ENCODE measurements at places on chromosomes 7 and 10.

- no peak for DNase-seq
Measured at GRCh38 chr7:77407906-77408305, 8.2 kb downstream of the GSAP start.

- DNase-seq = peak; percentile 73
Measured at GRCh38 chr10:104678658-104679057, 37.6 kb downstream of the SORCS3 start.

DNA sequence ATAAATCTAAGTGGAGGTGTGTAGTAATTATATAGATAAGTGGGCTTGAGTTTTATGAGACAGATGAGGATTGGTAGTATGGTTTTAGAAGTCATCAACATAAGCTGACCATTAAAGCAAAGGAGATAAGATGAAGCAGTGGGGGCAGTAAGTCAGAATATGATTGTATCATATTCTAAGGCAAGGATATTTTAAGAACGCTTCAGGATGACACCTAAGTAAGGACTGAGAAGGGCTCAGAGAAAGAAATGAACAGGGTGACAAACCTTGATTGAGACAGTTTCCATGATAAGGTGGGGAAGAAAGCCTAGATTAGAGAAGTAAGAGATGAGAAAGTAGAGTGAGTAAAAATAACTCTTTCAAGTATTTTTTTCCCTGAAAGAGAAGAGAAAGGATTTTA is 567.2 kb downstream of the ATRNL1 start:
- no peak for DNase-seq

GRCh38 chr7:90604383-90604782 is 8.3 kb downstream of the CDK14 start:
- no peak for DNase-seq

GRCh38 chr7:76260171-76260703 is 42.2 kb upstream of the HSPB1 start:
- DNase-seq = no peak

GRCh38 chr10:96746503-96746902 is 26.2 kb upstream of the PIK3AP1 start:
- DNase-seq = no peak

- peak; percentile 35 for DNase-seq
Measured at GRCh38 chr7:117248829-117249228, 74.0 kb downstream of the WNT2 start.

- peak; percentile 65 for DNase-seq
Measured at GRCh38 chr10:125158601-125159485, 1.5 kb downstream of the CTBP2 start.

- DNase-seq = no peak
Measured at GRCh38 chr10:31393844-31394243, 74.8 kb downstream of the ZEB1 start.

- DNase-seq = no peak
Measured at GRCh38 chr10:89555688-89556445, 20.5 kb upstream of the SLC16A12 start.

DNA sequence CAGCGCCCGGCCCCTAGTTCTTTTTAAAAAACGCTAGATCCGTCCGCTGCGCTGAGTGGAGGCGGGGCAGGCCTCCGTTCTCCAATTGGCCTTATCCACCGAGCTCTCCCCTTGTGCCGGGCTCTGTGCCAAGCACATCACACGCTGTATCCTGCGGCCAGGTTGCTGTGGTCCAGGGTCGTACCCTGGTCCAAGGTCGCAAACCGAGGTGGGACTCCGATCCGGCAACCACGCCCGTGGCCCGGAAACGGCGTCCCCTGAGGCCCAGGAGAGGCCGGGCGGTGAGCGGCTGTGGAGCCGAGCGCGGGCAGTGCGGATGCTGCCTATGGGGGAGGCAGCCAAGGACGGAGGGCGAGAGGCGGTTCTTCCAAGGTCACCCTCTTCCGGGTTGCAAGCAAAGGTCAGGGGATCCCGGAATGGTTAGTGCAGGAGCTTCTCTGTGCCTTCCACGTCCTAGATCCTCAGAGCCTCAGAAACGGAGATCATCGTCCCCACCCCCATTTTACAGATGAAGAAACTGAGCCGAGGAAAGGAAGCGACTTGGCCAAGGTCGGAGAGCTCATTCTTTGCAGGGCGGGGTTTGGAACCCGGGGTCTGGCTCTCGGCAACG is 72.4 kb upstream of the LRRC4 start:
- DNase-seq = no peak

DNA sequence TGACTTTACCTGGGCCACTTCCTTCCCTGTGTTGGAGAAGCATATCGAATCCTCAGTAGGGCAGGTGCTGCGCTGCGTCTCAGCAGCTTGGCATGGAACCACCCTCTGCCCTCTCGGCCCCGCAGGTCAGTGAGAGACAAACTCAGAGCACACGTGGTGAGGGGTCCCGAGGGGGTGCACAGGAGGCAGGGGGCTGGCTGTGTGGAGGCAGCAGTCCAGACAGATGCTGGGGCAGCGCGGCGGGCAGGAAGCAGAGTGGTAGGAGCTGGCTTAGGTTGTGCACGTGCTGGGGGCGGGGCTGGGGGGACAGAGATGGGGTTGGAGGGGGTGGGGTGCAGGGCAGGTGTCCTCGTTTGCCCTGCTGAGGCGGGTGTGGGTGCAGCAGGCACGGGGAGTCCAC is 33.1 kb downstream of the NUB1 start:
- no peak for DNase-seq

GRCh38 chr10:123911866-123912265 is 20.3 kb upstream of the CPXM2 start:
- DNase-seq = no peak

- DNase-seq = no peak
Measured at GRCh38 chr10:119449760-119450461, 92.6 kb downstream of the RGS10 start.

GRCh38 chr10:127145173-127145572 is 51.2 kb downstream of the INSYN2A start:
- no peak for DNase-seq

GRCh38 chr10:78957471-78958039 is 111.2 kb upstream of the ZMIZ1 start:
- no peak for DNase-seq

GRCh38 chr7:63876707-63877322 is 121.8 kb upstream of the ZNF722 start:
- DNase-seq = no peak

- DNase-seq = no peak
Measured at GRCh38 chr10:84293574-84294016, 34.8 kb upstream of the CCSER2 start.

DNA sequence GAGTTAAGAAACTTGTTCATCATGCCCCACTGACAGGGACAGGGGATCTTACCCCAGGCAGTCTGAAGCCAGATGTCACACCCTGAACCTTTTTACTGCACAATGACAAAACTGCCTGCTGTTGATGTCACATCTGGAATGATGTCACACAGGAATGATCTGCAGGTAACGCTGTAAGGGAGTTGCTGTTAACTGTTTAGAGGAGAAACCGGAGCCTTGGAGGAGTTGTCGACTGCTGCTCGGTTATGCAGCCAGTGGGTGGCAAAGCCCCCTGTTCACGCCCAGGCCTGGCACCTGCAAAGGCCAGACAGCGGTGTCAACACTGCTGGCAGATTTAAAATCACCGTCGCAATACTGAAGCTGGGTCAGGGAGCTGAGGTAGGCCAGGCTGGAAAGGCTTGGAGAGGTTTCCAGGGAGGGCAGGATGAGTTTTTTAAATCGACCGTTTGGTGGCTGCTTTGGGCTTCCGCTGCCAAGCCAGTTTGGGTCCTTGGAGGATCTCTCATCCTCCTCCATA is 10.0 kb upstream of the SLIT1 start:
- no peak for DNase-seq

- no peak for DNase-seq
Measured at GRCh38 chr7:106329408-106329807, 44.6 kb upstream of the NAMPT start.

GRCh38 chr7:155803418-155804376 is 8.6 kb downstream of the SHH start:
- no peak for DNase-seq

DNA sequence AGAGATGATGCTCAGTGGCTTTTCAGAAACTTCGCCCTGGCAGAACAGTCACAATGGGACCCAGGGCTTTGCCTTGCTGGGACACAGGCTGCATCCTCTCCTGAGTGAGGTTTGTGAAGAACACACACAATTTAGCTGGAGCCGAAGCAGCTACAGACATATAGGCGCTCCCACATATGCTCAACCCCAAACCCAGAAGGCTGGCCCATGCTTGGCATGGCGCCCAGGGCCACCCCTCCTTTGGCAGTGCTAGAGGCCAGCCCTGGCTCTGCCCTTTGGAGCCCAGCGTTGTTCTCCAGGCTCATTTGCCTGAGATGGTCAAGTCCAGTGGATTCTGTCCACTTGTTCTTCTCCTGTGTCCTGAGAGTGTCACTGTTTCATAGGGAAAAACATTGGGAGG is 94.4 kb downstream of the WDFY4 start:
- no peak for DNase-seq

DNA sequence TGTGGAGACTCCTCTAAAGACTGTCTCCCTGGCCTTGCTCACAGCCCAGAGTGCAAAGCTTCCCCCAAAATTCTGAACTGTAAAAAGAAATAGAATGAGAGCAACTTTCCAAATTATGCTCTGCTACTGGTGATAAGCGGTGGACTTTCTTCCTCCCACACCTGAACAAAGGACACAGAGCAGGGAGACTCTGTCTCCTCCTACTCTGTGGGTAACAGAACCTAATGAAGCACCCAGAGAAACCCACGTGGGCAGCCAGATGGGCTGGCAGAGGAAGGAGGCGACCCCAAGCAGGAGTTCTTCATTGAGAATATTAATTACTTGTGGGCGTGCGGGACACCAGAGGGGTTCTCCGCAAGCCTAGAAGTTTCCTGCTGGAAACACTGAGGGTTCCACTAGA is 139.5 kb downstream of the KMT2E start:
- no peak for DNase-seq

- no peak for DNase-seq
Measured at GRCh38 chr10:100356067-100357017, 9.3 kb downstream of the SCD start.

GRCh38 chr7:100029596-100029995 is 14.2 kb downstream of the ZKSCAN1 start:
- DNase-seq = no peak

- DNase-seq = no peak
Measured at GRCh38 chr10:100739517-100740368, 5.6 kb upstream of the PAX2 start.

DNA sequence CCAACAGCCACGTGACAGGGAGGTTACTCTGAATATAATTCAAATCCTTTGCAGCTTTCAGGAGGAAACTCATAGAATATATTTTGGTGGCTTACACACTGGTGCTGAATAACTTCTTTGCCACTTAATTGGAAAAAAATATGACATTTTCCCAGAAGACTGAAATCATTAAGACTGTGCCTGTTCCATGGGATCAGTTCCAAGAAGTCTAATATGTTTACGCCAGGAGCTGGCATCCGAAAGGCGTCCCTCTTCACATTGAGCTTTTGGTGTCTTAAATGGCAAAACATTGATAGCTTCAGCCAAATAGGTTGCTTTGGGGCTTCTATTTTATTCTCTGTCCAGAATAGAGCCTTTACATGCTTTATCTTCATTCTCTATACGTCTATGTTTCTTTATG is 917.6 kb upstream of the LRRTM3 start:
- DNase-seq = no peak

- no peak for DNase-seq
Measured at GRCh38 chr7:27438881-27439589, 196.4 kb downstream of the EVX1 start.

DNA sequence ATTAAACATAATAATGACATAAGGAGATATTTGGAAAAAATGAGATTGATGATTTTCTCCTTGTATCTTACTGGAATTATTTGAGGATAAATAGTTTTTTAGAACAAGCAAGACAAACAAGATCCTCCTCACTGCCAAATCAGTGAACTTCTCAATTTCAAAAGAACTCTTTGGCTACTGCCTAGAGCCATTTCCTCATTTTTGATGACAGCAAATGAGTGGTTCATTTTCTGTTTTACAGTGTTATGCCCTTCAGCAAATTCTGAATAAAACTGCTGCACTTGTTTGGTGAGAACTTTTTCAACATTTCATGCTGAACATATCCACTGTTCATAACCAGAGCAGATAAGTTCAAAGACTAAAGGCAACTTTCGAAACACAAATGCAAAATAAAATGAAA is 42.5 kb upstream of the AHR start:
- peak; percentile 21 for DNase-seq

- DNase-seq = no peak
Measured at GRCh38 chr10:117239051-117239450, 1.9 kb upstream of the SLC18A2 start.

Measured in pons (tissue), 1 donor.